Right ventricle myocardium inferior (tissue), 1 donor: ENCODE measurements at places on chromosomes 12 and 14.

GRCh38 chr14:68502230-68502629 lies 290.6 kb downstream of the ZFP36L1 start:
- no peak for DNase-seq

- no peak for DNase-seq
Measured at GRCh38 chr12:94458877-94459727, 565 bp downstream of the CEP83 start.

DNA sequence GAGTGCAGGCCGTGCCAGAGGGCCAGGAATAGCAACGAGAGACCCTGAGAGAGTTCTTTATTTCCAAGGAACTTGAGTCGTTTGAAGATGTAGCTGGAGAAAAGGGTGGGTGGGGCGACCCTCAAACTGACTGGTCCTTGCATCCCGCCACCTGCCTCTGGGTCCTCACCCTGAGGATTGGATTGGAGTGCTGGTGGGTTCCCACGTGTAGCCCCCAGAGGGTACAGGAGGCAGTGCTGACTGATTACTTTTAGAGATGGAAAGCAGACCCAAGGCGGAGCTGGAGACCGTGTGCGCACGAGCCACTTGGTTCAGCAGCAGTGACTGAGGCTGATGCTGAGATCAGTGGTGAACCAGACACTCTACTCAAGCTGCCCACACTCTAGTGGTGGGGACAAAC lies 6.9 kb downstream of the EMG1 start:
- no peak for DNase-seq

GRCh38 chr14:95085321-95085720 lies 72.0 kb downstream of the DICER1 start:
- DNase-seq, result no peak

GRCh38 chr14:28780843-28781820 lies 14.5 kb downstream of the FOXG1 start:
- DNase-seq, result no peak

DNA sequence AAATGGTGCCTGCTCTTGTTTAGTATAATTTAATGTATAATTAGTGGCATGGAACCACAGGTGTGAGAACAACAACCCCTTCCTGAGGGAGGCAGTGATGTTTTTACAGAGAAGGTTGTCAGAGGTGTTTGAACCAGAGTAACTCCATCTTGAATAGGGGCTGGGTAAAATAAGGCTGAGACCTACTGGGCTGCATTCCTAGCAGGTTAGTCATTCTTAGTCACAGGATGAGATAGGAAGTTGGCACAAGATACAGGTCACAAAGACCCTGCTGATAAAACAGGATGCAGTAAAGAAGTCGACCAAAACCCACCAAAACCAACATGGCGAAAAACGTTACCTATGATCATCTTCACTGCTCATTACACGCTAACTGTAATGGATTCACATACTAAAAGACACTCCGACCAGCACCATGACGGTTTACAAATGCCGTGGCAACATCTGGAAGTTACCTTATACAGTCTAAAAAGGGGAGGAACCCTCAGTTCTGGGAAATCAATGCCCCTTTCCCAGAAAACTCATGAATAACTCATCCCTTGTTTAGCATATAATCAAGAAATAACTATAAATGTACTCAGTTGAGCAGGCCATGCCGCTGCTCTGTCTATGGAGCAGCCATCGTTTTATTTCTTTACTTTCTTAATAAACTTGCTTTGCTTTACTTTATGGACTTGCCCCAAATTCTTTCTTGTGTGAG lies 47.8 kb upstream of the LTA4H start:
- no peak for DNase-seq

DNA sequence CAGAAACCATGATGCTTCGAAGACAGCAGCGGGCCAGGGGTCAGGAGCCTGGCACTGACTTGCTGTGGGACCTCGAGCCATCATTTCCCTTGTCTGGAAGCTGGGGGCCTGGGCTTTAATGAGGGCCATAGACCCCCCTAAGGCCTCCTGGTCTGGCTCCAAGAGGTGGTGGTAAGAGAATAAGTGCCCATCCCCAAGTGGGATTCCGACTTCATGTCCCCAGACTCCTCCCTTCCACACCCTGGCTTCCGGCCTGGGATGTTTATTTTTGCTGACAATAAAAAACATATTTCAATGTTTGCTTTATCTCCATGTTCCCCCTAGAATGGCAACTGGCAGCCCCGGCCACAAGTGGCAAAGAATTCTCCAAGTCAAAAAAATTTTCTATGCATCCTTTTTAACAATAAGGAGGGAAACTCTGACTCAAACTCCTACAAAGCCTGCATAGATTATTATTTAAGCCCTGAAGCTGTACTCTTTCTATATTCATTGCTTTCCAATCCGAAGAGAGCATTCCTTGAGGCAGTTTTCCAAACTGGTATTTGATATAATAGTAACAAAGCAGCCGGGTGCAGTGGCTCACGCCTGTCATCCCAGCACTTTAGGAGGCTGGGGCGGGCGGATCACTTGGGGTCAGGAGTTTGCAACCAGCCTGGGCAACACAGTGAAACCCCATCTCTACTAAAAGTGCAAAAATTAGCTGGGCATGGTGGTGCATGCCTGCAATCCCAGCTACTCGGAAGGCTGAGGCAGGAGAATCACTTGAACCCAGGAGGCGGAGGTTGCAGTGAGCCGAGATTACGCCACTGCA lies 84.0 kb downstream of the ITPK1 start:
- DNase-seq, result peak; percentile 60

- peak; percentile 74 for DNase-seq
Measured at GRCh38 chr12:124682425-124683151, 115.2 kb upstream of the NCOR2 start.

- DNase-seq, result no peak
Measured at GRCh38 chr14:61264010-61264571, 17.0 kb downstream of the TMEM30B start.

DNA sequence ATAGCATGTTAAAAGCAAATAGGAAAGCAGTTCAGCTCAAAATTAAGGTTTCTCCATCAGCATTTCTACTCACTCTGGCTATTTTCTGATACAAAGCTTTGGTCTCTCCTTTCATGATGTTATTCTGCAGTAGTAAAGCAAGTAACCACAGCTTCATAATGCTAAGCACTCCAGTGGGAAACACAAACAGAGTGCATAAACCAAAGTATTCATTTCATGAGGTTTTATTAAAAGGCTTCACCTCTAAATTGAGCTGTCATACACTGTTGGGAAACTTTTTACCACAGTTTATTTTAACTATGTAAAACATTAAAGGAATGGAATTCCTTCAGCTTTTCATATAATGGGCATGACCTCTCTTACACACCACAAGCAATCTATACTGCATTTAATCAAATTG lies 157.9 kb upstream of the LMO3 start:
- no peak for DNase-seq

- no peak for DNase-seq
Measured at GRCh38 chr12:7679251-7680045, 13.7 kb upstream of the APOBEC1 start.

- DNase-seq, result no peak
Measured at GRCh38 chr12:11987901-11988300, 82.8 kb upstream of the BCL2L14 start.

GRCh38 chr12:79634957-79635471 lies 55.8 kb downstream of the PAWR start:
- no peak for DNase-seq

- no peak for DNase-seq
Measured at GRCh38 chr14:38522724-38523123, 266.8 kb upstream of the CLEC14A start.

DNA sequence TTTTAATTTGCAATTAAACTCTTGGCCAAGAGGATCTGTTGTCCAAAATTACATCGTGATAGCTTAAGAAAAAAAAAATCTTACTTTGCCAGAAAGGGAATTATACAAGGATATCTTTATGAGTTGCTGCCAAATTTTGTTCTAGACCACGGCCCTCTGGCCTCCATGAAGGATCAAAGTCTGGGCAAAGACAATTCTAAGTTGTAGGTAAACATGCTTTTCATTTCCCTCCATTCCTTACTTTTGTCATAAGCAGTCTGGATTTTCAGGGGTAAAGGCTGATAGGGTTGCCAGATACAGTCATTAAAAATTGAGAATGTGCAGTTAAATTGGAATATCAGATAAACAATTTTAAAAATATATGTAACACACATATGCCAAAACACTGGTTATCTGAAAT lies 135.1 kb downstream of the MON2 start:
- no peak for DNase-seq

DNA sequence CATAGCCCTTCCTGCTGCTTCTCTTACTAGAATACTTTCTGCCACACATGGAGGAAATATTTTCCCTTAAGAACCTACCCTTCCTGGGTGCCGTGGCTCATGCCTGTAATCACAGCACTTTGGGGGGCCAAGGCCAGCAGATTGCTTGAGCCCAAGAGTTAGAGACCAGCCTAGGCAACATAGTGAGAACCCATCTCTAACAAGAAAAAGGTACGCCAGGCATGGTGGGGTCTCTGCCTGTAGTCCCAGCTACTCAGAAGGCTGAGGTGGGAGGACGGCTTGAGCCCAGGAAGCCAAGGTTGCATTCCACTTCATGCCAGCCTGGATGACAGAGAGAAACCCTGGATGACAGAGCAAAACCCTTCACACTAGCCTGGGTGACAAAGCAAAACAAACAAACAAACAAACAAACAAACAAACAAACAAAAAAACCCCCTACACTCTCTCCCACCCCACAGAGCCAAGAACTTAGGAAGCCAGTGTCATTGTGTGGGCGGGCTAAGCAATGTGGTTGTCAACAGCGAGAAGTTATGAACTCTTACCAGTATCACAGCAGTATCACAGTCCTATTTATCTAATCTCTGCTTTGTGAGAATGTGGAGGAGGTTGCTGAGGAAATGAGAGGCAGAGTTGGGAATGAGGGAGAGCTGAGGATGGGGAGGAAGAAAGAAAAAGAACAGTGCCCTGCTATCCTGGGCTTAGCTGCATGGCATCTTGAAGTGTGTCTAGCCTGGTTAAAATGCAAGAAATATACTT lies 53.8 kb upstream of the CLEC14A start:
- no peak for DNase-seq

- no peak for DNase-seq
Measured at GRCh38 chr12:107129315-107129930, 36.1 kb upstream of the CRY1 start.

GRCh38 chr12:24044941-24045703 lies 95.7 kb upstream of the SOX5 start:
- no peak for DNase-seq

DNA sequence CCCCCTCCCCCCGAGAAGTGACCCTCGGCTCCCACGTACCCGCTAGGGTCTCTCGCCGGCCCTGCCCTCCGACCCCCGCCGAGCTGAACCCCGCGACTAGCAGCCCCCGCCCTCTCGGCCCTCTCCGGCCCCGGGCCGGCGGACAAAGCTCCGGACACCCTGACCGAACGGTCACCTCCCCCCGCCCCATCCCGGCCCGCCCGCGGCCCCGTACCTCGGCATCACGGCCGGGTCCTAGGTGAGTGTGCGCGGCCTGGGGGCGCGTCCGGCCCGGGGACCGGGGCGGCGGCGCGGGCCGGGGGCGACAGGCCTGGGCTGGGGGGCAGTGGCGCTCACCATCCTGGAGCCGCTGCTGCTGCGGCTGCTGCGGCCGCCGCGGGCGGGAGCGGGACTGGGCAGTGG lies at the start of gene FIGNL2:
TSS of gene FIGNL2 (minus strand) at position 393 of the 402 bp plus-strand sequence. CDS start 26,305 bp downstream, outside the sequence.
- DNase-seq, result no peak

- no peak for DNase-seq
Measured at GRCh38 chr12:83168751-83169150, 482.0 kb downstream of the TMTC2 start.

GRCh38 chr14:80653956-80654355 lies 287.6 kb downstream of the CEP128 start:
- DNase-seq, result no peak

- DNase-seq, result no peak
Measured at GRCh38 chr12:32379213-32379612, 20.1 kb upstream of the FGD4 start.

DNA sequence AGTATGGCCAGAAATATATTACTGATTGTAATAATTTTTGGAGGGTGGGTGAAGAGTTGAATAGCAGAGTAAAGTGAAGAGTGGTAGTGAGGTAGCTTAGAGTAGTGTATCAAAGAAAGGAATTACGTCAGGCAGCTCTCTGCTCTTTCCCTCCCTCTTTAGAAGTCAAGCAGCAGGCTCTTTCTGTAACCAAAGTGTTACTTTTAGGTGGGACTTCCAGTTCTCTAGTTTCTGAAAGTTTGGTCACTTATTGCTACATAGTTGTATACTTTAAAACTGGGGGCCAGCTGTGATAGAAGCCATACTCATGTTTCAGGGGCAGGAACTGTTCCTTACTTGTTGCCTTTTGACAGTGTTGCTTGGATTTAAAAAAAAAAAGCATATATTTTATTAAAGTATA lies 30.6 kb downstream of the ATF7IP start:
- DNase-seq, result no peak

- DNase-seq, result no peak
Measured at GRCh38 chr12:75850721-75851462, 180.7 kb downstream of the PHLDA1 start.

GRCh38 chr12:67154901-67155300 lies 114.3 kb upstream of the CAND1 start:
- no peak for DNase-seq

GRCh38 chr12:64256166-64256800 lies 34.2 kb upstream of the KICS2 start:
- no peak for DNase-seq

DNA sequence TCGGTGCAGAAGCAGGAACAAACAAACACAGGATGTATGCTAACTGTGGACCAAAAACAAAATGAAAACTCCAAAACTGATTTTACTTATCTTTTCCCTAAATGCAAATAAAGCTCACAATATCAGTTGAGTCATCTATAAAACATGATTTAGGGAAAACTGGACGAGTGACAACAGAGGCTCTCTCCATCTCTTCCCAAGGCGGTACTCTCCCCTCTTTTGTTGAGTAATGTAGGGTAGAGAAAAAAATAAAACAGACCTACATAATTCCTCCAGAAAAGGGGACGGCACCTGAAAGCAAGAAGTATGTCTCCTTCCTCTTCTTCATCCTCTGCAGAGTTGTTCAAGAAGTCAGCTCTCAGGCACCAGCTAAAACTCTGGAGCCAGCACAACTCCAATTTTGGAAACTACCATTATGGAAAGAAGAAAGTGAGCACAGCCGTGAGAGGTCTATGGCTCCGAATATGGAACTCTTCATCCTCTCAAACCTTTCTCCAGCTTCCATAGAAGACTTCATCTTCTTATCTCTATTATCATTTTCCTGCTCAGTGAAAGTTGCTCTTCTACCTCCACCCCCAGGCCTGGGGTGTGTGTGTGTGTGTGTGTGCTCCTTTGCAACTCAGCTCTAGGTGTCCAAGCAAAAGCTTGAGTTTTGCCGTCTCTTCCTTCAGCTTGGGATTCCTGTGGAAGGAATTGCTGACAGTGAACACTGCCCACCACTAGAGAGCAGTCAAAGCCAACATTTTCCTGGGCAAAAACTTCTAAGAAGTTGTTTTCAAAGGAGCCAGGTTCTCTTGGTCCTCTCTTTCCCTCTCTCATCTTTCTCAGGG lies 155.4 kb downstream of the DIO2 start:
- DNase-seq, result no peak
